Foreskin keratinocyte (primary cell): ENCODE measurements at places on chromosomes 6 and 20. TPM values are rescaled to one million over a fixed set of nuclear protein-coding genes. Genes with fewer than 3 reads are reported as not detected.
A peak's percentile ranks its signal among the peaks of the same experiment; 100 is the strongest.

DNA sequence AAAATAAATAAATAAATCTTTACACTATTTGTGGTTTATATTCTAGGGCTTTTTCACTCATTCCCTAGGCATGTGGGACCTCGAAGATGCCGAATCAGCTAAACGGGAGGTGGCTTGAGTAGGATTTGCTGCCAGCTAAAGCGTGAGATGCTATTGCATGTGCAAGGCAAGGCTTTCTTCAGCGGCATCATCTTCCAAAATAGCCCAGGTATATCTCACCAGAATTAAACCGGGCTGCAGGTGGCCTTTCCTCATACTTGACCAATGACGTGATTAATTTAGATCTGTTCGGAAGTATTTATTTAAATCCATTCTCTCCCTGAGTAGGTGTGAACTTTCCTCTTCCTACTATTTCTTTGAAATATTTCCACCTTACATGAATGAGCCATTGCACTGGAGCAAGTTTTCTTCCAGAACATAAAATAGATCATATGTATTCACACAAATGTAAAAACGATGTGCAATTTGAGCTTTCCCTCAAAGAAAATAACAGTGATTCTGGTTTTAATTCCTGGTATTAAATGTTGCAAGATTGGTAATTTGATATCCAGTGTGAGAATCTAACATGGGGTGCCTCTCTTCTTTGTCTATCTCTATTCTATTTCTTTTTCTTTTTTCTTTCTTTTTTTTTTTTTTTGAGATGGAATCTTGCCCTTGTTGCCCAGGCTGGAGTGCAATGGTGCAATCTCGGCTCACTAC lies 24.3 kb upstream of the ZNF217 start:
- no peak for DNase-seq

- DNase-seq: peak; percentile 42
Observed at GRCh38 chr20:7348253-7348652, 580.8 kb downstream of the BMP2 start.

- peak; percentile 25 for DNase-seq
Observed at GRCh38 chr6:29989211-29989610, 46.9 kb downstream of the HLA-A start.

- DNase-seq: no peak
Observed at GRCh38 chr6:155580904-155581303, 125.3 kb upstream of the NOX3 start.

TMEM170B gene
- total RNA-seq: 0.03 and 0.07 TPM in 2 replicates

SPATS1 gene
- total RNA-seq: not detected in 2 replicates

TFAP2C gene
- total RNA-seq: 16.3 and 16.4 TPM in 2 replicates

DNA sequence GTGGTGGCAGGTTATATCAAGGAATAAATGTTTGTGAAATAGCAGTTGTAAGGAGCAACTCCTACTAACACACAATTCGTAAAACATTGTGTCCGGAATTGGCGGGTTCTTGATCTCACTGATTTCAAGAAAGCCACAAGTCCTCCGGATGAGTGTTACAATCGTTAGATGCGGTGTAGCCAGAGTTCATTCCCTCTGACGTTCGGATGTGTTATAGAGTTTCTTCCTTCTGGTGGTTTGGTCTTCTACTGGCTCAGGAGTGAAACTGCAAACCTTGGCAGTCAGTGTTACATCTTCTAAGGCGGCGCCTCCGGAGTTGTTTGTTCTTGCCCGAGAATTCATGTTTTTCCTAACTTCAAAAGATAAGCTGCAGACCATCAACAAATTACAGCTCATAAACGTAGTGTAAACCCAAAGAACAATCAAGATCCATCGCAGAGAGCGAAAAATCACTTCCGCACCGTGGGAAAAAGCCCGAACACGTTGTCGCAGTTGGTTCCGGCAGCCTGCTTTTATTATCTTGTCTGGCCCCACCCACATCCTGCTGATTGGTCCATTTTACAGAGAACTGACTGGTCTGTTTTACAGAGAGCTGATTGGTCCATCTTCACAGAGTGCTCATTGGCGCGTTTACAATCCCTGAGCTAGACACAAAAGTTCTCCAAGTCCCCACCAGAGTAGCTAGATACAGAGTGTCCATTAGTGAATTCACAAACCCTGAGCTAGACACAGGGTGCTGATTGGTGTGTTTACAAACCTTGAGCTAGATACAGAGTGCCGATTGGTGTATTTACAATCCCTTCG lies 58.2 kb downstream of the TRIM27 start:
- peak; percentile 32 for DNase-seq

DNA sequence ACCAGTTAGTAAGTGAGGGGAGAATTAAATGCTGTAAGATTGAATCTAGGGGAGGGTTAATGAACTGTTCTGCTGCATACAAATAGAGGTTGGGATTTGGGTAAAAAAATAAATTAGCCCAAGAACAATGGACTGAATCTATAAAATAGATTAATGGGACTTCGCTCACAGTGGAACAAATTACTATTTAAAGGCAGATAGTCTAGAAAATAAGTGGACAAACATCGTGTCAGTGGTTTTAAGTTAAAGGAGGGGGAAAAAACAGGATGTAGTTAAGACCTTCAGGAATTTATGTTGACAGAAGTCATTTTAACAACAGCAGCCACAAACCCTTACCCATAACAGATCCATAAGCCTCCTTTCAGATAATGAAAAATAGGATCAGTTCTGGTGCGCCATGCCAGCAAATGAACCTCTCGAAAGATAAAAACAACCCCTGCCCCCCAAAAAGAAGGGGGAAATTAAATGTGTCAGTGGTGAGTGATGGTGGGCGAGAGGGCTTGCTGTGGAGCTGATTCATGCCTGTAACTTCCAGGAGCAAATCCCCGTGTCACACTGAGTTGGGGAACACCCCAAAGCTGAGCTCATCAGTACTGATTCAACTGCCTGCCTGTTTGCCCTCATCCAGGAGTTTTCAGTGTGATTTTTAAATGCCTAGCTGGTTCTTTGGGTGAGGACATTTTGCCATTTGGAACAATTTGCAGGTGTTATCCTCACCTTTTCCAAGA lies 86.8 kb downstream of the PPP1R14C start:
- DNase-seq: no peak

- no peak for DNase-seq
Observed at GRCh38 chr6:114521926-114522325, 179.1 kb upstream of the HS3ST5 start.

DNA sequence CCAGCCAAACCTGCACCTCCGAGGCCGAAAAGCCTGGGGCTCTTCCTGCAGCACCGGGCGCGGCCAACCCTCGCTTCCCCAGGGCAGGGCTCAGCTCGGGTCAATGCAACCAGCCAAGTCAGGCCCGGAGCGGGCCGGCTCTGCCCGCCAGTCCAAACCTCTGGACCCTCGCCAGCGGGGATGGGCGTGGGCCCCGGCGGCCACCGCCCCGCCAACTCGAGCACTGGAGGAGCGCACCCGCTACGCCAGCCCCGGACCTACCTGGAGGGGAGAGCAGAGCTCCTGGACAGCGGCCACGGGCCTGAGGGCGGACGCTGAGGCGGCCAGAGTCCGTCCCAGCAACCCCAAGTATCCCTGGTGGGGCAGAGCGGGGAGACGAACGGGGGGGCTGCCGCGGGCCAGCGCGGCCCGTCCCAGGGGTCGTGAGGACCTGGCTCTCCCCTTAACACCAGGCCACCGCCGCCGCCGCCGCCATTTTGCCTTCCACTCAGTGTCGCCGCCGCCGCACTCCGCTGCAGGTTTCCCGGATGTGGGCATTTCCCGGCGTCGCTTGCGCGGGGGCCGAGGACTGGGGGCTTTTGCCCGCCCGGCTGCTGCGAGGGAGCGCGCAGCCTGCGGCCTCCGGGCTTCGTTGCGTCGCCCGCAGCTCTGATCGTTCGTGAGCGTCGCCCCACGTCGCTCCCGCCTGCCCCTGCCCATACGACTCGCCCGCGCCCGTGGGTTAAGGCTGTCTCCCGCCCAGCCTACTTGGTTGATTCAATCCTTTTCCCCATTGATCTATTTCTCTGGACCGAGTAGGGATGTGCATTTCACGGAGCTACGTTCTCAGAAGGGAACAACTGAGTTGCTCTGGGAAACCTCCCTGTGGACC lies at the start of gene LATS1:
TSS of gene LATS1 (minus strand) at position 514 of the 871 bp plus-strand sequence. CDS start 15,975 bp downstream, outside the sequence.
- peak; percentile 69 for DNase-seq

DNA sequence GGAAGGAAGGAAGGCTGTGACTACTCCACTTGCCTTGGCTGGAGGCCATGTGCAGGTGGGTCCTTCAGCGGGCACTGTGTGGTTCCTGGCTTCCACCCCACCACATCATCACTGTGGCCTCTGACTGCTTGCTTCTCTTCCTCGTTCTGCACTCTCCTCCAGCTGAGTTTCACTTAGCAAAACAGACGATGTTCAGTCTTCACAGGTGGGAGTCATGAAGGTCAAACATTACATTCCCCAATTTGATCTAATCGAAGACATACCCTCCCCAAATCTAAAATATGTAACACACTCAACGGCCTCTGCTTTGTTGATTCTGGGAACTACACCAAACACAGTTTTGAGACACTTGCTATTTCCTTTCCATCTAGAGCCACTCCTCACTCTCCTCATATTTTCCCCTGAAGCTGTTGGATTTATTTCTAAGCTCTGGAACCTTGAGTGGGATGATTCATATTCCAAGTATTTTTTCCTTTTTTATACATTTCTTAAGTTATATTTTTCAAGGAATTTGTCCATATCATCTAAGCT lies 132.5 kb upstream of the FOXA2 start:
- no peak for DNase-seq

GRCh38 chr20:4961746-4962145 lies 39.6 kb downstream of the SLC23A2 start:
- no peak for DNase-seq
